ENCODE measurements at places on chromosomes 7 and 10.

- no peaks in the 10 kb centered on the region for H3K27me3 ChIP-seq
- peaks cover 35% of the 10 kb centered on the region for H3K36me3 ChIP-seq
- no peak overlapping the region for H3K4me3 ChIP-seq
- H3K27ac ChIP-seq, result peak overlapping the region; percentile 93
Measured at GRCh38 chr10:126130271-126130710, 233.9 kb downstream of the FANK1 start.

DNA sequence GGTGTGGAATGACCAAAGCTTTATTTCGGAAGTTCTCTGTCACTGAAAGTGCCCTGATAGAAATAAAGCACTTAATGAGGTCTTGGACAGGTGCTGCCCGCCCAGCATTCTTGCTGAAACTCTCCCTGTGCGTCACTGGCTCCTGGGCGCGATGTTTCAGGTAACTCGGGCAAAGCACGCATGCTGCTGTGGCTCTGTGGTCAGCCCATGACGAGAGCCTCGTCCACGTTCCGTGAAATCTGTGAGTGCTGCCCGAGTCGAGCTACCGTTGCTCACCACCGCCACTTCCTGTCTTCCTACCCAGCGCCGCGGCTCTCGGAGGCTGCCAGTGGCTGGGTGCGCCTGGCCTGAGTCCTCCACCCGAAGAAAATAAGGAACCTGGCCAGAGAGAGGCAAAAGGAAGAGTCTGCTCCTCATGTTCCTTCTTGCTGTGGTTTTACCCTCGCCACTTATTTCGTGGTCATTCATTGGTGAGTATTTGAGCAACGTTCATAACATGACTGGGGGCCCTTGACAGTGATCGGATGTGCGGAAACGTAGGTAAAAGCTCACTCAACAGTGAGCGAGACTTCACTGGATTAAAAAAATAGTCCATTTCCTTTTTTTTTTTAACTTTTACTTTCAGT is 95.5 kb downstream of the MAP3K8 start:
- H3K4me3 ChIP-seq, result no peak overlapping the region
- no peak for DNase-seq
- no peaks in the 10 kb centered on the region for H3K27me3 ChIP-seq
- no peaks in the 10 kb centered on the region for H3K4me1 ChIP-seq
- H3K27ac ChIP-seq, result no peak overlapping the region

- no peaks in the 10 kb centered on the region for H3K36me3 ChIP-seq
- H3K4me1 ChIP-seq, result no peaks in the 10 kb centered on the region
- H3K27ac ChIP-seq, result no peak overlapping the region
- no peaks in the 10 kb centered on the region for H3K27me3 ChIP-seq
Measured at GRCh38 chr7:81707196-81707595, 62.7 kb downstream of the HGF start.

DNA sequence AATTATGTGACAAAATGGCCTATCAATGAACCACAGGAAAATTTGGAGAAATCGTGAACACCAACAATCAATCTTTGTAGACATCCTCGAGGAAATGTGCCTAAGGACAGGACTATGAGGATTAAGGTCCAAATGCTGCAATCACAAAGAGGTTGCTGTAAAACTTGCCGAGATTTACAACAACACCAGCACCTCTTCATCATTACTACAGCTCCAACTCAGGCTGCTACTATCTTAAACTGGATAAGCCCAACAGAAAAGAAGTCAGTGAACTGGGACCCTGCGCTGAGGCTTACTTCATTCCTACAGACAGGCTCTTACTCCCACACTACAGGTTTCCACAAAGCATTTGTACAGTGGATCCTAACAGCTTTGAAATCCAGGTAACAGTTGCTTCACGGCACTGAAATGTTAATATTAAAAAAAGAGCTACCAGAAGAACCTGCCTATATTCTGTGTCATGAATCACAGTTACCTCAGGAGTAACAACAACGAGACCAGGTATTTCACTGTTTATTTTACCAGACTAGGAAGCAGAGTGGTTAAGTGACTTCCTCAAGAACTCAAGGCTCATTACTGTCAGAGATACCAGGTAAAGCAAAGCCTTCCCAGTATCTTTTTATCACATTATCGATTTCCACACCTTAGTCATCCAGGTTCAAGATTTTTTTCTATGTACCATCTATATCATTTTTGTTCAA is 23.9 kb downstream of the CACUL1 start:
- H3K4me3 ChIP-seq, result no peak overlapping the region
- no peaks in the 10 kb centered on the region for H3K4me1 ChIP-seq
- no peaks in the 10 kb centered on the region for H3K36me3 ChIP-seq
- no peak for DNase-seq

GRCh38 chr7:2993396-2993795 is 50.3 kb downstream of the CARD11 start:
- no peaks in the 10 kb centered on the region for H3K4me1 ChIP-seq
- H3K4me3 ChIP-seq, result no peak overlapping the region
- no peak for DNase-seq

DNA sequence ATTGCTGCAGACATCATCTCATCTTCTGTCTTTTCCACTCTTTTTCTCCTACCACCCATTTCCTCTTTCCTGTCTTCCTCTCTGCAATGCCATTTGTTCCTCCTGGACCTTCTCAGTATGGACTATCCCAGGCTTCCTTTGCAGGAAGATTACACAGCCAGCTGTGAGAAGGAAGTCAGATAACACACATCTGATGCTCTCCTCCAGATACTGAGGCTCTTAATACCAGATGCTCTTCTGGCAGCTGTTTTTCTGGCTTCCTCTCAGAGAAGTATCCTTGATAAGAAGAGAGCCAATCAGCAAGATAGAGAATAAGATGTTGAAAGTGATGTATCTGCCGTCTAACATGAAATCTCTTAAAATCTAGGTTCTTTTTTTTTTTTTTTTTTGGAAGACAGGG is 14.4 kb downstream of the KIAA1217 start:
- H3K27me3 ChIP-seq, result no peaks in the 10 kb centered on the region
- peaks cover 8% of the 10 kb centered on the region for H3K36me3 ChIP-seq
- DNase-seq, result no peak
- no peak overlapping the region for H3K4me3 ChIP-seq
- H3K4me1 ChIP-seq, result no peaks in the 10 kb centered on the region
- no peak overlapping the region for H3K27ac ChIP-seq

DNA sequence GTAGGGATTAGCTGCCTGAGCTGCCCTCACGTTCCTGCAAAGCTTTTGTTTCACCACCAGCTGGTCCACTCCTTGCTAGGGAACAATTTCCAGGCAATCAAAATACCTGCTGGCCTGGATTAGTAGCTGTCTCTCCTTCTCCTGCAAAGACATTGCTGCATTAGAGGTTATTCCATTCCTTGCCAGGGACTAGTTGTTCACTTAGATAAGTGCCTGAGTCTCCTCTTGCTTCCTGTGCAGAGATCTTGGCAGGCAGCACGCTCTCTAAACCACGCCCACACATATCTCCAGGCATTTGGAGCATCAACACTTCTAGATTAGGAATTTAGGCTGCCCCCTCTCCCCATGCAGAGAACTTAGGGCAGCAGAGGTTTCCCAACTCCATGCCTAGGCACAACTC is 150.4 kb upstream of the SMIM30 start:
- H3K4me1 ChIP-seq, result no peaks in the 10 kb centered on the region
- no peak overlapping the region for H3K27ac ChIP-seq
- H3K27me3 ChIP-seq, result no peaks in the 10 kb centered on the region
- DNase-seq, result no peak
- no peaks in the 10 kb centered on the region for H3K36me3 ChIP-seq
- no peak overlapping the region for H3K4me3 ChIP-seq

GRCh38 chr7:157002819-157003421 is 7.5 kb downstream of the MNX1 start:
- H3K27me3 ChIP-seq, result peaks cover 94% of the 10 kb centered on the region
- no peak for DNase-seq
- no peak overlapping the region for H3K27ac ChIP-seq
- H3K36me3 ChIP-seq, result no peaks in the 10 kb centered on the region

DNA sequence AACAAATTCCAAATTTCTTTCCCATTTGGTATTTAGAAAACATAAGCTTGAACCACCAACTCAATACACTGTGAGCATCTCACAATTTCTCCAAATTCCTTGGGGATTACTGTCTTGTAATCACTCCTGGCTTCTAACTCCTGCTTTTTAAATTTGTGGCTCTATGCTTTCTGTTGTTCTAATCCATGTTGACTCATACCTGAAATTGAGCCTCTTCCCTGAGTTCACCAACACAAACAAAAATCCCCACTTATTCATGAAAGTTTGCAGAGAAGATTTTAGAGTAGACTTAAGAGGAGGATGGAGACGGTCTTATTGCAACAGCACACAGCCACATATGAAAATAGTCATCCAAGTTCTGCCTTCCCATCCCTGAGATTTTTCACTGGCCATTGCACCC is 252.5 kb downstream of the PTEN start:
- DNase-seq, result peak; percentile 40
- H3K36me3 ChIP-seq, result no peaks in the 10 kb centered on the region
- no peak overlapping the region for H3K4me3 ChIP-seq

DNA sequence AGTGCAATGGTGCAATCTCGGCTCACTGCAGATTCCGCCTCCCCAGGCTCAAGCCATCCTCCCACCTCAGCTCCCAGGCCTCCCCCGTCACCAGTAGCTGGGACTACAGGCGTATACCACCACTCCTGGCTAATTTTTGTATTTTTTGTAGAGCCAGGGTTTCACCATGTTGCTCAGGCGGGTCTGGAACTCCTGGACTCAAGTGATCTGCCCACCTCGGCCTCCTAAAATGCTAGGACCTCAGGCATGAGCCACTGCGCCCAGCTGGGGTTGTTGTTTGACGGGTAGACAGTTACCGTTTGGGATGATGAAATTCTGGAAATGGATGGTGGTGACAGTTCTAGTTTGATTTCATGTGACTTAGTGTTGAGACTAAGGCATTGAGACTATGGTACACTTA is 15.3 kb downstream of the CALML3 start:
- H3K27me3 ChIP-seq, result no peaks in the 10 kb centered on the region
- no peak overlapping the region for H3K4me3 ChIP-seq
- no peaks in the 10 kb centered on the region for H3K36me3 ChIP-seq
- no peak for DNase-seq
- no peak overlapping the region for H3K27ac ChIP-seq

DNA sequence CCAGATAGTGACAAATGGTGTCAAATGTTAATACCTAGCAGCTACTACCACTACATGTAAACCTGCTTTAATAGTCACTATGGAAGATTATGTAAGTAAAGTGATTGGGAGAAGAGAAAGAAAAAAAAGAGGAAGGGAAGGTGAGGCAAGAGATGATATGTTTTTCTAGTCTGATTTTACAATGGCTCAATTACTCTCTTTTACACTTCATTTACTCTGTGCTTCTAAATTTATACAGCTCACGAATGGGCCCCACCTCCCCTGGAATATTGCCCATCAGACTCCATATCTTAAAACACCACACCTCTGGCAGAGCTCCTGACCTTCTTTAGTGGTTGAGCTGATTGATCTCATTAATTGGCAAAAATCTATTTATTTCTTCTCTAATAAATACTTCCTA is 28.0 kb upstream of the IKZF1 start:
- no peak overlapping the region for H3K27ac ChIP-seq
- DNase-seq, result no peak
- no peaks in the 10 kb centered on the region for H3K4me1 ChIP-seq
- no peaks in the 10 kb centered on the region for H3K36me3 ChIP-seq

DNA sequence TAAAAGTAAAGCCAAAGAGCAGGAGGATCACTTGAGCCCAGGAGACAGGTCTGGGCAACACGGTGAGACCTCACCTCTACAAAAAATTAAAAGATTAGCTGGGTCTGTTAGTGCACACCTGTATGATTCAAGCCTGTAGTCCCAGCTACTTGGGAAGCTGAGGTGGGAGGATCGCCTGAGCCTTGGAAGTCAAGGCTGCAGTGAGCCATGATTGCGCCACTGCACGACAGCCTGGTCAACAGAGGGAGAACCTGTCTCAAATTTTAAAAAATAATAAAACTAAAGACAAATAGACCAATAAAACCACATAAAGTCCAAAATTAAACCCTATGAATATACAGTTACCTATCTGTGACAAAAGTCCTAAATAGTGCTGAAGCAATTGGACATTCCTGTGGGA is 3.2 kb downstream of the LMBR1 start:
- H3K4me3 ChIP-seq, result no peak overlapping the region
- no peak overlapping the region for H3K27ac ChIP-seq
- DNase-seq, result no peak
- H3K27me3 ChIP-seq, result no peaks in the 10 kb centered on the region
- no peaks in the 10 kb centered on the region for H3K36me3 ChIP-seq
- no peaks in the 10 kb centered on the region for H3K4me1 ChIP-seq

GRCh38 chr10:66882271-66882670 is 43.6 kb upstream of the LRRTM3 start:
- no peak overlapping the region for H3K27ac ChIP-seq
- no peaks in the 10 kb centered on the region for H3K4me1 ChIP-seq
- no peaks in the 10 kb centered on the region for H3K27me3 ChIP-seq
- no peak overlapping the region for H3K4me3 ChIP-seq
- DNase-seq, result no peak

DNA sequence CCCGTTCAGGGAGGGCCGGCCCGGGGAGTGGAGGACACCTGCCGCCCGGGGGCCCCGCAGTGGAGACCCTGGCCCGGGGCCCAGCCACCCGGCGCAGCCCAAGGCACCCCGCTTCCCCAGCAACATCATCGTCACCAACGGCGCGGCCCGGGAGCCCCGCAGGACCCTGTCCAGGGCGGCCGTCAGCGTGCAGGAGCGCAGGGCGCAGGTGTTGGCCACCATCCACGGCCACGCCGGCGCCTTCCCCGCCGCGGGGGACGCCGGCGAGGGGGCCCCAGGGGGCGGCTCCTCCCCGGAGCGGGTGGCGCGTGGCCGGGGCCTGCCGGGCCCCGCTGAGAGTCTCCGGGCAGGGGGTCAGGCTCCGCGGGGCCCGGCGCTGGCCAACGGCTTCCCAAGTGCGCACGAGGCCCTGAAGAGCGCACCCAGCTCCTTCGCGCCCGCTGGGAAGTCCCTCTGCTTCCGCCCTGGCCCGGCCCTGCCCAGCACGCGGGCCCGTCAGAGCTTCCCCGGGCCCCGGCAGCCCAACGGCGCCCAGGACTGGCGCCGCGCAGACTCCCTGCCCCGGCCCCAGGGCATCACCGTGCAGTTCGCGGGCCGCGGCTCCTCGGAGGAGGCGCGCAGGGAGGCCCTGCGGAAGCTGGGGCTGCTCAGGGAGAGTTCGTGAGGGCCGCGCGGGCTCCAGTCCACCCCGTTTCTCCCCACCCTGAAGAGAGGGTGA is 46.7 kb downstream of the PROSER2 start:
- H3K4me3 ChIP-seq, result peak overlapping the region; percentile 29
- no peak overlapping the region for H3K27ac ChIP-seq
- no peaks in the 10 kb centered on the region for H3K27me3 ChIP-seq
- H3K4me1 ChIP-seq, result peaks cover 4% of the 10 kb centered on the region
- DNase-seq, result peak; percentile 8
- H3K36me3 ChIP-seq, result peaks cover 37% of the 10 kb centered on the region

DNA sequence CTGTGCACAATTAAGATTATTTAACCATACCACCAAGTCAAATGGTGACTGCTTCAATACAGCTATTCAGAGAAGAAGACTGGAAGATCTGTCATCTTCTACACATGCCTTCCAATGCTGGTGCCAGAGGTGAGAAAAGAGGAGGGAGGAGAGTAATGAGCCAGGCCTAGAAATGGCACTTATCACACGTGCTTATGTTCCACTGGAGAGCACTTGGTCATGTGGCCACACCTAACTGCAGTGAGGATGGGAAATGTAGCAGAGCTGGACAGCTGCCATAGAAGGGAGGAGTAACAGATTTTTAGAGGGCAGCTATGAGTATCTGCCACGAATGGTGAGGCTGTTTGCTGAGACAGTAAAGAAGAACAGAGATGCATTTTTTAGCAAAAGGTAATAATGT is 77.1 kb downstream of the MPLKIP start:
- no peak overlapping the region for H3K4me3 ChIP-seq
- DNase-seq, result no peak
- H3K36me3 ChIP-seq, result peaks cover 24% of the 10 kb centered on the region

GRCh38 chr10:77012812-77013500 is 624.7 kb downstream of the KCNMA1 start:
- no peak for DNase-seq
- no peaks in the 10 kb centered on the region for H3K36me3 ChIP-seq
- H3K4me1 ChIP-seq, result no peaks in the 10 kb centered on the region
- no peak overlapping the region for H3K27ac ChIP-seq
